ENCODE measurements at places on chromosomes 5 and 9. TPM values are rescaled to one million over a fixed set of nuclear protein-coding genes. Genes with fewer than 3 reads are reported as not detected.

- DNase-seq, result no peak
Measured at GRCh38 chr5:136276087-136276486, 83.1 kb upstream of the SMIM32 start.

Gene SLC34A3
- total RNA-seq, result not detected

DNA sequence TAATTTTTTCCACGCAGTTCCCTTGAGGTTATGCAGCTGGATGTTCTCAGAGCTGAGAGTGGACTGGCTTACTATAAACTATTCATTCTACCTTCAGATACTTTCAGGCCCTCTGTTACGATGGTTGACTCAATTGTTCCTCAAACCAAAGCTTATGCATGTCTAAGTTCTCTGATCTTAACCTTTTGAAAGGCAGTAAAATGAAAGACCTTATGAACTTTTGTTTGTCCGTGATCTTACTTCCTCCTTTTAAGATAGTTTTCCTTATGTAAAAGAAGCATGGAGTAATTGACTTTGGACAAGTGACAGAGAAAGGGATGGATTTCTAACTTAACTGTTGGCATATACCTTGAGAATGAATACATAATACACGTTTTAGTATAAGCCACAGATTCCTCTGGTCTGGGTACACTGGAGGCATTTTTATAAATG lies 575.7 kb downstream of the PDE4D start:
- no peak for DNase-seq

DNA sequence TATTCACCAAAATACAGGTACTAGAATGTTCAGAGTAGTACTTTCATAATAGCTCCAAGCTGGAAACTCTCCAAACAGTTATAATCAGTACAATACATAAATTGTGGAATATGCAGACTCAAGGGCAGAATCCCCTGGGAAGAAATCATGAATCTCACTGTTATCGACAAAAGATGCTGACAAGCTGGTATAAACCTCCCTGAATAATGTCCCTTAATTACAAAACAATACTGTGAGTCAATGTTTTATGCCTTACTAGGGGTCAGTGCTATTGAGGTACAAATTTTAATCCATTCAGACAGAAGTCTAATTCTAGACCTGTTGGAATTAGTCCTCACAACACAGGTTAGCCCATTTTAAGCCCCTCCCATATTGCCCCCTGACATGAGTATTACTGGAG lies 532.3 kb downstream of the DTWD2 start:
- no peak for DNase-seq

DNA sequence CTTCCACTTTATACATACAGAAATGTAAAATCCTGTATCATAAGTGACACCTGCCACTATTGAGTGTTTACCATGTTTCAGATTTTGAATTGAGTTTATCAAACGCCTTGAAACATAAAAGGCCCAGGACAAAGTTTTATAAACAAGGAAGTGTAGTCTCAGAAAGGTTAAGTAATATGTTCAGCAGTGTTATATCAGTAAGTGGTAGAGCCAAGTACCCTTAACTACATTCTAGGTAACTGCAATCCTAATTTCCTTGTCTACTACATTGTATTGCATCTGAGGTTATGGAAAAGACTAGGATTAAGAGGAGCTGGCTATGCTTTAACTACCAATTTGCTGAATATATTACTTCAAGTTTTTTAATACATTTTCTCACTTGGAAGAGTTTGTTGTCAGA lies 641.6 kb downstream of the LRRC70 start:
- DNase-seq, result no peak

GRCh38 chr9:127198587-127198986 lies 66.0 kb upstream of the GARNL3 start:
- no peak for DNase-seq

- DNase-seq, result no peak
Measured at GRCh38 chr9:133167769-133168168, 4.1 kb upstream of the GBGT1 start.
